ENCODE measurements at places on chromosomes 11 and 22. TPM values are rescaled to one million over a fixed set of nuclear protein-coding genes. Genes with fewer than 3 reads are reported as not detected.

DNA sequence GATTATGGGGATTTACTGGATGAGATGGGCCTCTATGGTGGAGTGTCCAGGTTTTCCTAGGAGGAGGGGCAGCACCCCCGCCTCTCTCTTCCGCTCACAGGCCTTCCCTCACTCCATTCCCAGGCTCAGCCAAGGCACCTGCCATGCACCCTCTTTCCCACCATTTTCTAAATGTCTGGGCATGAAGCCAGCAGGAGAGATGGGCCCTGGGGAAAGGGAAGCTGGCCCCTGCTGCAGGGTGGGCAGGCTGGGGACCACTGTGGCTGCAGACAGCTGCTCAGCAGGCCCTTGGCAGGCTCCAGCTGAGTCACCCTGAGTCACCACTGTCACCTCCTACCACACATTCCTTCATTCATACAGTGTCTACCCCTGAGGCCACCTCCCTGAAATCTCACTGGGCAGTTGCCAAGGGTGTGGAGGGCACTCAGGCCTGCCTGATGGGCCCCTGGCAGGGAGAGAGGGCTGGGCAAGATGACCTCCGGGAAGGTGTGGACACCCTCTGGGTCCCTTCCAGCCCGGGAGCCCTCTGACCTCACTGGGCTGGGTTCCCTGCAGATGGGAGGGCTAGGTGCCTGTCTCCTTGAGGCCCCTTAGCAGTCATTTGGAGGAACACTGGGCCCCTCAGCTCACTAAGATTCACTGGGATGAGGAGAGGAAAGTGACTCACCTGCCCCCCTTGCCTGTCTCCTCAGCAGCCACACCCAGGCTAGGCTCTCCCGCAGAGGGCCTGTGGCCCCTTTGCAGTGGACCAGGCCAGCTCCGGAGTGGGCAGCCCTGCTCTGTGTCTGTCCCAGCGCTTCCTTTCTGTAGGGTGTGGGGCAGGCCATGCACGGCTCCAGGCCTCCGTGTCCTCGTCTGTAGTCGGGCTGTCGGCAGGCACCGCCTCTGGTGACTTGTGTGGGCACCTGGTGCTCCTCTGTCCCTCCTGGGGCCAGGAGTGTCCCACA, 7.8 kb downstream of the MYEOV start:
- no peaks in the 10 kb centered on the region for H3K36me3 ChIP-seq
- peaks cover 46% of the 10 kb centered on the region for H3K4me1 ChIP-seq
- no peak overlapping the region for H3K27ac ChIP-seq
- H3K4me3 ChIP-seq, result no peak overlapping the region

- DNase-seq, result no peak
- H3K4me1 ChIP-seq, result no peaks in the 10 kb centered on the region
- no peaks in the 10 kb centered on the region for H3K27me3 ChIP-seq
- no peak overlapping the region for H3K4me3 ChIP-seq
- no peak overlapping the region for H3K27ac ChIP-seq
Measured at GRCh38 chr22:24938741-24939341, 7.7 kb downstream of the LHFPL7 start.

GRCh38 chr22:48047722-48048500, 1285.5 kb downstream of the TBC1D22A start:
- H3K4me1 ChIP-seq, result no peaks in the 10 kb centered on the region
- H3K4me3 ChIP-seq, result no peak overlapping the region
- peak; percentile 78 for DNase-seq
- H3K27ac ChIP-seq, result no peak overlapping the region
- no peaks in the 10 kb centered on the region for H3K27me3 ChIP-seq

GRCh38 chr11:97015327-97015726, 625.5 kb downstream of the JRKL start:
- H3K4me3 ChIP-seq, result no peak overlapping the region
- H3K4me1 ChIP-seq, result no peaks in the 10 kb centered on the region
- H3K27ac ChIP-seq, result no peak overlapping the region

GRCh38 chr11:78690352-78690987, 115.8 kb upstream of the NARS2 start:
- no peak overlapping the region for H3K27ac ChIP-seq
- no peak for DNase-seq
- no peak overlapping the region for H3K4me3 ChIP-seq
- no peaks in the 10 kb centered on the region for H3K27me3 ChIP-seq
- no peaks in the 10 kb centered on the region for H3K36me3 ChIP-seq

DNA sequence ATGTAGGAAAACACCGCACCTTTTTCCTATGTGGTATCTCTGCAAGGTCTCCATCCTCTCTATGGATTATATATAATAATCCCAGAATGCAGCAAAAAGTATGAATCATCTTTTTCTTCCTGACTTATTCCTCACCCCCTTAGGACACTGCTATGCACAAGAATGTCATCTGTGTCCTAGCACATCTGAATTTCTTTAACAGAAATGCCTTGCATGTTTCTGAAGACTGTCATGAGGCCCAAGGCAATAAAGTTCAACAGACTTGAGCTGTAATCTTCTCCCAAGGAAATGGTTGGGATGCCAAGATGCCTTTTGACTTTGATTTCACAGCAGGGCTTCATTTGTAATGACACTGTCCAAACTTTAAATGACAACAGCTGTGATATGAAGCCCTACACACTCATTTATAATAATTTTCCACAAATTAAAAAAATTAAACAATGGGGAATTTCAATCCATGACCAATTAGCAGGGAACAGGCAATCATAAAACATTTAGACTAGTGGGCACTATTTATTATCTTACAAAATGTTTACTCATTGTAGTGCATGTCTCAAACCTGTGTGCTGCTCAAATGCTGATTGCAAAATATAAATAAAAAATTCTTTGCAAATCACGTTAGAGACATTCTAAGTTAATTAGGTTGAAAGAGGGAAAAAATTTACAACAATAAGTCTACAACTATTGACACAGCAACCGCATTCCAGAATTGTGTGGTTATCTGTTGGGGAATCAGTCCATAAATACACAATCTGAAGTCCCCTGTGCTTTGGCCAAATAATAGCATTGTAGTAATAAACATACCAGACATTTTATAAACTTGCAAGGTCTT, 242.3 kb downstream of the SWAP70 start:
- no peaks in the 10 kb centered on the region for H3K4me1 ChIP-seq
- no peak overlapping the region for H3K4me3 ChIP-seq
- peak overlapping the region; percentile 11 for H3K27ac ChIP-seq
- H3K36me3 ChIP-seq, result no peaks in the 10 kb centered on the region

DNA sequence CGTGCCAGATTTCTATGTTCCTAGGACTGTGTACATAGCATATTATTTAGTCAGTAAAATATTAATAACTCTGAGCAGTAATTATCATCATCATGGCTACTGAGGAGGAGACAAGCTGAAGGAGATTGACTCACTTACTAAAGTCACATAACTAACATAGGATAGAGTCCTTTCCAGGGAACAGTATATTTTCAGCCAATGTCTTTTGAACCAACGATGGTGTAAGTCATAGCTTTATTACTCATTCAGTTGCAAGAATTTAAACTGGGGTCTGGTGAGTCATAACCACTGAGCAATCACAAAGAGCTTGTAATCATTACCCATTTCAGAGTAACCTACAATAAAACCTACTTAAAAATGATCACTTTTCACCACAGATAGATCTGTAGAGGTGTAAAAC, 1564.8 kb upstream of the TENM4 start:
- H3K4me1 ChIP-seq, result no peaks in the 10 kb centered on the region
- no peak overlapping the region for H3K27ac ChIP-seq
- no peak overlapping the region for H3K4me3 ChIP-seq

GRCh38 chr11:84358034-84358433, 1071.9 kb upstream of the CCDC90B start:
- H3K4me3 ChIP-seq, result no peak overlapping the region
- no peaks in the 10 kb centered on the region for H3K4me1 ChIP-seq
- H3K27me3 ChIP-seq, result no peaks in the 10 kb centered on the region
- DNase-seq, result no peak
- no peak overlapping the region for H3K27ac ChIP-seq

- H3K27ac ChIP-seq, result no peak overlapping the region
- DNase-seq, result peak; percentile 74
- no peak overlapping the region for H3K4me3 ChIP-seq
- H3K27me3 ChIP-seq, result no peaks in the 10 kb centered on the region
- no peaks in the 10 kb centered on the region for H3K36me3 ChIP-seq
- H3K4me1 ChIP-seq, result no peaks in the 10 kb centered on the region
Measured at GRCh38 chr22:48752451-48753380, 1075.0 kb downstream of the BRD1 start.

DNA sequence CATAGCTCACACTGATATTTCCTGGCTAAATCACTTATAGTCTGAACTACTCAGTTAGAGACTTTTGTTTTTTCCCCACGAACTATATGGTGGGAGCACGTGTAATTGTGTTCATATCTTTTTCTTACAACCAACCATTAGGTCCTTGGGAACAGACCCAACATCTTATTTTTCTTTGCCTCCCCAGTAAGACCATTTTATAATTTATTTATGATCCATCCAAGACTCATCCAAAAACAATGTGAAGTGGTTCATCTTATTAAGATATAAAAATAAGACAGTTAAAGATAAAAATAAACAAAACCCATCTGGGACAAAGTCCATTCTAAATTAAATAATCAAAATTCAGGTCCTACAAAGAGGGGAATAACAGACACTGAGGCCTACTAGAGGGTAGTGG, 90.8 kb downstream of the FAM168A start:
- no peak overlapping the region for H3K4me3 ChIP-seq
- no peak for DNase-seq
- H3K36me3 ChIP-seq, result no peaks in the 10 kb centered on the region

DNA sequence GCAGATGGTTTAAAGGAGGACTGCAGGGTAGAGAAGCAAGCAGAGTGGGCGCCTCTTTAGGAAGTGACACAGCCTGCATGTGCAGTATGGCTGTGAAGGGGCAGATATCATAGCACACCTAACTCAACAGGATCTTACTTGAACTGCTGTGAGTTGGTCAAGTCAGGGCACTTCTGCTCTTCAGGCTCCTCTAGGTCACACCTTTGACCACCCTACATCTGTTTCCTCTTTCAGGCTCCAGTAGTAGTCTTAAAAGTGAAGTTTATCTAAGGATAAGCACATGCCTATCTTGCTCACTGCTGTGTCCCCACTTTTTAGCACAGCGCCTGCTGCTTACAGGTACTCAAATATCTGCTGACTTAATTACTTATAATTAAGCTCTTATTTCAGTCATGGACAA, 6.5 kb downstream of the MRPL16 start:
- peaks cover 9% of the 10 kb centered on the region for H3K4me1 ChIP-seq
- H3K27me3 ChIP-seq, result no peaks in the 10 kb centered on the region
- H3K4me3 ChIP-seq, result no peak overlapping the region
- H3K27ac ChIP-seq, result no peak overlapping the region
- H3K36me3 ChIP-seq, result peaks cover 51% of the 10 kb centered on the region

DNA sequence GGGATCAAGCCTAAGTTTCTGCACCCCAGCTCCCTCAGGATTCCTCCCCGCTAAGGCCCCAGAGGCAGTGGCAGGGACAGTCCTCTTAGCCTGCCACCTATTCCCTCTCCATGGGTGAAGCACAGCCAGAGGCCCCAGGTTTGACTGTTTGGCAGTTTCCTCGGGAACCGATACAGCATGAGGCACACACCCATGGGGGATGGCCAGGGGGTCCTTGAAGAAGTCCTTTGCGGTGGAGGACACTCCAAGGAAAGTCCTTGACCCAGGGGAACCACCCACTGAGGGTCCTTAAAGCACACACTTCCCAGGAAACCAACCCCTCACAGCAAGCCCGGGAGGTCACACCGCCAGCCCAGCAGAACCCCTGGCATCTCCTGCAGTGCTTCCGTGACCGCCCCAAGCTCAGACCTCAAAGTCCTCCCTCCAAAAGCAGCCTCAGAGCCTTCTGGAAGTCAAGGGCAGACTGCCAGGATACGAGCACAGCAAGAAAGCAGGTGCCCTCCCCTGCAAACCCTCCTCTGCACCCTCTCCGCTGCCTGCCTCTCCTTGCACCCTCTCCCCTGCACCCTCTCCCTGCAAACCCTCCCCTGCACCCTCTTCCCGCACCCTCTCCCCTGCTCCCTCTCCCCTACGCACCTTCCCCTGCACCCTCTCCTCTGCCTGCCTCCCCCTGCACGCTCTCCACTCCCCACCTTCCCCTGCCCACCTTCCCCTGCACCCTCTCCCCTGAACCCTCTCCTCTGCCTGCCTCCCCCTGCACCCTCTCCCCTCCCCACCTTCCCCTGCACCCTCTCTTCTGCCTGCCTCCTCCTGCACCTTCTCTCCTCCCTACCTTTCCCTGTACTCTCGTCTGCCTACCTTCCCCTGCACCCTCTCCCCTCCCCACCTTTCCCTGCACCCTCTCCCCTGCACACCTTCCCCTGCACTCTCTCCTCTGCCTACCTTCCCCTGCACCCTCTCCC, 1.4 kb downstream of the SIGIRR start:
- H3K4me3 ChIP-seq, result no peak overlapping the region
- no peak overlapping the region for H3K27ac ChIP-seq
- no peaks in the 10 kb centered on the region for H3K36me3 ChIP-seq

DNA sequence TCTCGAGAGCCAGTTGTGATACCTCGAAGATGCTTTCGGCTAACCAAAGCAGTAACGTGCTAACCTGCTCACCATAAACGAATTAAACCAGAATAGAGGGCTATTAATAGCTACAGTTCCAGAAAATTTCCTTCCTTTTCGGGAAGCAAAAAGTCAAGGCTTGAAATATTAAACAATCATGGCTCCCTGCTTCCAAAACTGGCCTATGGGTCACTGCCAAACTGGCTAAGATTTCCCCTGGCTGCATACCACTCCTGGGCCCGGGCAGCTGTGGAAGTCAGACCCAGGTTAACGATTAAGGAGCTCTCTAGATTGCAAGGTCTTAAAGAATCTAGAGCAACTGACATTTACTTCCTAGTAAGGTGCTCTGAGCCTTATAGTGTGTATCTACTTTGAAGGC, 1.7 kb downstream of the AMOTL1 start:
- peak overlapping the region; percentile 99 for H3K27ac ChIP-seq
- peaks cover 32% of the 10 kb centered on the region for H3K4me1 ChIP-seq
- H3K27me3 ChIP-seq, result no peaks in the 10 kb centered on the region

Gene AGBL2
- total RNA-seq, result 1.8 TPM

Gene SLC35C1
- 11.1 TPM for total RNA-seq

Gene CBLIF
- not detected for total RNA-seq

Gene RAC2
- total RNA-seq, result 6.5 TPM

Gene SLC29A2
- 3.6 TPM for total RNA-seq

Gene OR2D2
- not detected for total RNA-seq

Gene NUCB2
- 41.6 TPM for total RNA-seq

Gene OR5B21
- total RNA-seq, result not detected

Gene CASP5
- total RNA-seq, result 0.57 TPM
